ENCODE measurements at places on chromosomes 1 and 21.
A peak's percentile ranks its signal among the peaks of the same experiment; 100 is the strongest.

DNA sequence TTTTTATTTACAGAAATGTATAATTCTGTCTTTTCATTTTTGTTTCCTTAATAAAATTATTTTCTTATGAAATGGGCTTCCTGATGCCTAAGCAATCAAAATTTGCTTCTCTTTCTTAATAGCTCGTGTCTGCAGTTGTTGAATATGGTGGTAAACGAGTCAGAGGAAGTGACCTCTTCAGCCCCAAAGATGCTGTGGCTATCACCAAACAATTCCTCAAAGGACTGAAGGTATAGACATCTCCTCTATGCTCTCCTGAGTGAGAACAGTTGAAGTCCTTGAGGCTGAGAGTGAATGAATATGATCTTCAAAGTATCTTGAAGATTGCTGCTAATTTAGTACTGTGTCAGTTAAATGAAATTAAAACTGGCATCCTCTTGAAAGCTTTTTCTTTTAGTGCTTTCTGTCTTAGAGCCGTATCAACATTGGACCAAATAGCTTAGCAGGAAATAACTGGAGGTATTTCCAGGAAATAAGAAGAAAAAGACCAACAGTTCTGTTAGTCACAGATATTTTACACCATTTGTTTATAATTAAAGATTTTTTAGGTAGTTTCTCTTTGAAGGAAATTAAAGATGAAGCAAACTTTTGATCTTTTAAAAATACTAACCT, 24.7 kb downstream of the VPS45 start:
- no peak for DNase-seq

DNA sequence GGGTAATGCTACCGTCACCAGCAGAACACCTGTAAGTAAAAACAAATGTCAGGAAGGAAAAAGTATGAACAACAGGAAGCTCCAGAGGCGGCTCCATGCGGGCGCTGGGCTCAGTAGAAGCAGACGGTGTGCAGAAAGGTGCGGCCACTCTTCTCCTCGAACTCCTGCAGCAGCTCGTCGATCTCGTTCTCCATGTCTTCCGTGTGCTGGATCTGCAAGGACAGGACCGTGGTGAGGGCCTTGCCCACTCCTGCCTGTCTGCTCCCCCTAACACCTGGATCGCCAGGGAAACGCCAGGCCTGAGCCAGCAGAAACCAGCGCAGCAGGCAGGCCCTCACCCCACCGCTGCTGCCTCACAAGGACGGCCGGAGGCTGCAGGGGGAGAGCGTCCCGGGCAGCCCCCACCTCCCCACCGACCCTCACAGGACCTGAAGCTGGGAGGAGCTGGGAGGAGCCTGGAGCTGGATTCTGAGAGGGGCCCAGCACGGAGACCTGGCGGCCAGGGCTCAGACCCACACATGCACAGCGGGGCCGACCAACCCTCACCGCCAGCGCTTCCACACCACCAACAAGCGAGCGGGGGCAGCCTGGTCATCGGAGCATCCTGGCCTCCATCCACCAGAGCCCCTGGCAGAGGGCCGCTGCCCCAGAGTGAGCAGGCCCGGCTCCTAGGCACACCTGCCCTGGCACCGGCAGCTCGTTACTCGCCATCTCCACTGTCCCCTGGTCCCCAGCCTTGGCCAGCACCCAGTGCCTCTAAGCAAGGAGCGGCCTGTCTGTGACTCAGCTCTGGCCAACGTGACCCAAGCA, 1.7 kb upstream of the TMEM240 start:
- DNase-seq = no peak

DNA sequence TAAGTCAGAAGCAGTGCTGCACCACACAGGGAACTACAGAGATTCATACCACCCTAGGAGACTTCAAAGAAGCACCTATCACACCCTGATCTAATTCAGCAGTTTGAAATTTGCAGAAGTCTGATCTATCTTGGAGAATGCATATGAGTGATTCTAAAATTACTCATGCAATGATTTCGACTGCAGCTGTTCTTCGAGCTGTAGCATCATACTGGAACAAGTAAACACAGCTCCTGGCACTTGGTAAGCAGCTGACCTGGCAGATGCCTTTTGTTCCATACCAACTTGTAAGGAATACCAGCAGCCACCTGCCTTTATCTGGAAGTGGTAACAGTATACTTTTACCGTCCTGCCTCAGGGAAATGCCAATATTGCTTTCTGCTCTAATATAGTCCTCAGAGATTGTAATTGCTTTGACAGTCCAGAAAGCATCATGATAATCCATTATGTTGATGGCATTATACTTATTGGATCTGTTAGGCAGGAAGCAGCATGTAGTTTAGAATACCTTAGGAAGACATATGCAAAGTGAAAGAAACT, 25.7 kb downstream of the AADACL4 start:
- no peak for DNase-seq

DNA sequence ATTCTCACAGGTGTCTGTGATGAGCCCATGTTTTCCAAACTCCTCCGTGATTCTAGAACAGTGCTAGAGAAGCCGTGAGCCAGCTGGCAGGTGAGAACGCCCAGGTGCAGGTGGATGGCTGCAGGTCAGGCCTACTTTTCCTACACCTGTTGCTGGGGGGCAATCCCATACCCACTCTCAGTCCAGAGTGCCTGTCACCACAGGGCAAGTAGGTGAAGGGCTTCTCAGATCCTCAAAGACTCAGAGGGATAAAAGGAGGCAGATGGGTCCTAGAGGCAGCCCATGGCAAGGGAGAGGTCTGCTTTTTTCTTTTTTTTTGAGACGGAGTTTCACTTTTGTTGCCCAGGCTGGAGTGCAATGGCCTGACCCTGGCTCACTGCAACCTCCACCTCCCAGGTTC, 50.7 kb upstream of the H6PD start:
- DNase-seq = no peak

DNA sequence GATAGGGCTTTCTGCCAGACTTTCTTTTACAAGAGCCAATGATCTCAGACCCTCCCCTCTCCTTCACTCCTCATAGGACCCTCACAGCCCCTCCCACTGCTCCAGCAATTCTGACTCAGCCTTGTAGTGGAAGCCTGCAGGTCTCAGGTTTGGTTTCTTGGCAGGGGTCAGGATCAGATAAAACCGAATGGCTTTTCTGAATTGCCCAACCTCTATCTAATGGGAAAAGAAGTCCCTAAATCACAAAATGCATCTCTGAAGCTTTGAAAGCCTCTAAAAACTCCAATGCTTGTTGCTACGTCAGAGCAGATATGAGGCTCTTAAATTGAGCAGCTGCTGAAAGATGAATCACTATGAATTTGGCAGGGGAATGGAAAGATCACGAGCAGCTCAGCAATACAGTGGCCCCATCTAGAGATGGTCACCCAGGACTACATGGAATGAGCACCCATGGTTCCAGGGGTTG, 74.5 kb downstream of the NID1 start:
- DNase-seq = no peak

DNA sequence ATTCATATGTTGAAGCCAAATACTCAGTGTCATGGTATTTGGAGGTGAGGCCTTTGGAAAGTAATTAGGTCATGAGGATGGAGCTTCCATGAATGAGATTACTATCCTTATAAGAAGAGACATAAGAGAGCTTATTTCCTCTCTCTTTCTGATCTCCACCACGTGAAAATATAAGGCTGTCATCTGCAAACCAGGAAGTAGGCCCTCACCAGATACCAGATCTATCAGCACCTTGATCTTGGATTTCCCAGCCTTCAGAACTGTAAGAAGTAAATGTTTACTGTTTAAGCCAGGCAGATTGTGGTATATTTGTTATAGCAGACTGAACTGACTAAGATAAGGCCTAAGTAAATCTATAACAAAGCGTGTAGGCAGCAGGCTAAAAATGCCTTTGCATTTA, 25.3 kb downstream of the RBM11 start:
- no peak for DNase-seq

- no peak for DNase-seq
Observed at GRCh38 chr1:17699581-17699980, 55.6 kb upstream of the ACTL8 start.

GRCh38 chr1:98839840-98840239, 164.8 kb downstream of the PLPPR5 start:
- DNase-seq = no peak

DNA sequence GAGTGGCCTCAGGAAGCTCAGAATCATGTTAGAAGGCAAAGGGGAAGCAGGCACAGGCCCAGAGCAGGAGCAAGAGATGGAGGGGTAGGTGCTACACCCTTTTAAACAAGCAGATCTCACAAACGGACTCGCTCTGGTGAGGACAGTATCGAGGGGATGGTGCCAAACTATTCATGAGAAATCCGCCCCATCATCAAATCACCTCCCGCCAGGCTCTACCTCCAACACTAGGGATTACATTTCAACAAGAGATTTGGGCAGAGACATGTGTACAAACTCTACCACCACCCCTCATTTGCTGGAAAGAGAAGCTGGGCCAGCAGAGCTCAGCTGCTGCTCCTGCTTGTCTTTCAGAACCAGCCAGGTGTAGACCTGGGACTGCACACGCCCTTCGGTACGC, 32.9 kb downstream of the MIS18A start:
- no peak for DNase-seq

- DNase-seq = no peak
Observed at GRCh38 chr1:197355248-197355995, 87.4 kb downstream of the CRB1 start.

- DNase-seq = no peak
Observed at GRCh38 chr1:201384406-201384782, 6.9 kb upstream of the TNNT2 start.

DNA sequence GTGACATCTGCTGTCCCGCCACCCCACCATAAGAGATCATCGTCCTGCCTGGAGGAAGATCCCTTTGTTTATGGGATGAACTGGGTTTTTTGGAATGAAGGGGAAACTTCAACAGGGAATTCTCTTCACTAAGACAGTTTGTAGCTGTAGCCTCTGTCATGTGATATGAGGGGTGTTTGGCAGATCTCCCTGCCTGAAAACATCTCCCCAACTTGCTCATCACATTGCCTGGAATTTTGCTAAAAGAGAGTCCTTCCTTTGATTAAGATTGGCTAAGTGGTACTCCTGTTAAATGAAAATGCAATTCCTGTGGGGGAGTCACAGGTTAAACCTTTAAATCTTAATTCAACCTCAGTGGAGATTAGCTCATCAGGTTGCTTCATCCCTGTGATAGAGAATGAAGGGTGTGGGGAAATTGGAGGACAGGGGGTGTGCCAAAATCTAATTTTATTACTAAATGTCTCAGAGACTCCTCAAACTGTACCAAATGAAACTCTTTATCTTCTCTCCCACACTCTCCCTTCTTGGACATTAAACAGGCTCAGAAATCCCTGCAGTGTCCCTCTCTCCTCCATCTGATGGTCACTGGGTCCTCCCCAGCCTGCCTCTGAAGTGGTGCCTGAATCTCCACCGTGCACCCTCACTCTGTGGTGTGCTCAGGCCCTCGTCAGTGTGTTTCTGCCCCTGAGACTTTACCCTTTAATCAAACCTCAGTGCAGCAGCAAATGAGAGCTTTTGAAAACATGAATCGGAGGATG, 54.8 kb downstream of the IER5 start:
- no peak for DNase-seq

DNA sequence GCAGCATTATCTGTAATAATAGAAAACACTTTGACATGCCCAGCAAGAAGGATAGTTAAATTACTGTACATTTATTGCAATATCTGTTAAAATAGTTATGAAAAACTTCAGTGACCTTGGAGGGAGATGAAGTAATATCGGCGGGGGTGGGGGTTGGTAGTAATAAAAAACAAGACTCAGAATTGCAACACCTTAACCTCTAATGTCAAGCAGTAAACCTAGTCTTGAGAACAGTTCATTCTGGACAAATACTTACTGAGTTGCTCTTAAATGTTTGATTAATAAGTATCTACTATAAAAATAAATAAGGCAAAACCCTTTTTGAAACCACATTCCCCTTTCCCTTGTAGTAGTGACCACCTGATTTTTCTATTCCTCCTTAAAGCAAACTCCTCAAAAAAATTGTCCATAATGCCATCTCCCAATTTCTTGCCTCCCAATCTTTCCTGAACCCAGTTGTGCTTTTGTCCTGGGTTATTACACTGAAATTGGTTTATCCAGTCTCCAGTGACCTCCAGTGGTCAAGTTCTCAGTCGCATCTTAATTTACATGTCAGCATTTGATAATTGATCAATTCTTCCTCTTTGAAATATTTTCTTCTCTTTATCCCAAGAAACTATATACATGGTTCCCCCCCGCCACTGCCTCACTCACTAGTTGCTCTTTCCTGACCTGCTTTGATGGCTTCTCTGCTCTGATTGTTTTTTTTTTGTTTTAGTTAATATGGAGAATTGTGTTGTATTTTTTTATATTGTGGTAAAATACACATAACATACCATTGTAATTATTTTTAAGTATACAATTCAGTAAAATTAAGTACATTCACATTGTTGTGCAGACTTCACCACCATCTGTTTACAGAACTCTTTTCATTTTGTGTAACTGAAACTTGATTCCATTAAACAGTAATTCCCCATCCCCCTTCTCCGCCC, 36.8 kb downstream of the RAP1A start:
- DNase-seq = peak; percentile 5

- DNase-seq = no peak
Observed at GRCh38 chr1:14787604-14788003, 189.1 kb downstream of the KAZN start.

DNA sequence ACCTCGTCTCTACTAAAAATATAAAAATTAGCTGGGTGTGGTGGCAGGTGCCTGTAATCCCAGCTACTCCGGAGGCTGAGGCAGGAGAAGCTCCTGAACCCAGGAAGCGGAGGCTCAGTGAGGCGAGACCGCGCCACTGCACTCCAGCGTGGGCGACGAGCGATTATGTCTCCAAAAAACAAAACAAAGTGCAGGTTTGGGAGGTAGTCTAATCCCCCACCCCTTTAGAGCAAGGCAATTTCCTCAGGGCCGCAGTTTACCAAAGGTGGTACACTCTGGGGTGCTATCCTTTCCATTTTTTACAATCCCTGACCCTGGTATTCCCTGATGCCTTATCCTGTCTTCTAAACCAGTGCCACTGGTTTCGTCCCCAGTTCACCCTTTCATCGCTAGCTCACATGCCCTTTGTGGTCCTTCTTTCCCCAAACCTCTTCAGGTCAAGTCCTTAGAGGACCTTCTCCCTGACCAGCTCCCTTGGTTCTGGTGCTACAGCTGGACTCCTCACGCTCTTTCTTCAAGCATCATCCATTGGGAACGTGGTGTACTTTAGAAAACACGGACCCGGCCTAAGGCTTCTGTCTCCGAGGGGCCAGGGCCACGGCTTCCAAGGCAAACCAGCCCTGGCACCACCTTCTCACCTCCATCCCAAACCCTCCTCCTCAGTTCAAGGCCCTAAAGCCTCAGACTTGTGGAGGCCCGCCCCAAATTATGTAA, 873 bp downstream of the IFT25 start:
- DNase-seq = no peak

GRCh38 chr1:160779626-160780397, 16.2 kb upstream of the LY9 start:
- no peak for DNase-seq

GRCh38 chr1:10960411-10961299, 51.8 kb upstream of the TARDBP start:
- DNase-seq = peak; percentile 67
